ENCODE measurements at places on chromosomes 2 and 18. TPM values are rescaled to one million over a fixed set of nuclear protein-coding genes. Genes with fewer than 3 reads are reported as not detected.

GRCh38 chr2:45856391-45857274, 205.2 kb downstream of the PRKCE start:
- no peak overlapping the region for H3K4me3 ChIP-seq
- H3K27ac ChIP-seq: no peak overlapping the region
- no peaks in the 10 kb centered on the region for H3K36me3 ChIP-seq
- DNase-seq: no peak
- peaks cover 24% of the 10 kb centered on the region for H3K4me1 ChIP-seq
- no peaks in the 10 kb centered on the region for H3K27me3 ChIP-seq

DNA sequence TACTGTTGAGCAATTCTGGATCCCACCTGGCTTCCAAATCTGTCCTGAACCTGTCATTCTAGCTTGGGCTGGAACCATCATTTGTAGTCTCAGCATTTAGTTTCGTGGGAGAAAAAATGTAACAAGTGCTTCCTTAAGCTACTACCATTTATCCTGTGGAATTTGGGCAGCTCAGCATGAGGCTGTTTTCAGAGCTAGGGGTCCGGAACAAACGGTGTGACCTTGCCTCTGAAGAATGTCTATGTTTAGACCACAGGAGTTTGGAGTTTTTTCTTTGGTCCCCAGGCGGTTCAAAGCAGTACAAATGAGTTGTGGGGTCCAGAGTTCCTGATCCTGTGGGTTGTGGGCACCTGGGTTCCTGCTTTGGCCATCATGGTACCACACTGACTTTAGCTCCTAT, 59.1 kb upstream of the TMEM178A start:
- peaks cover 21% of the 10 kb centered on the region for H3K4me1 ChIP-seq
- no peak for DNase-seq
- no peaks in the 10 kb centered on the region for H3K36me3 ChIP-seq

- DNase-seq: no peak
- H3K4me3 ChIP-seq: no peak overlapping the region
- peaks cover 3% of the 10 kb centered on the region for H3K36me3 ChIP-seq
- H3K27ac ChIP-seq: no peak overlapping the region
- peaks cover 9% of the 10 kb centered on the region for H3K4me1 ChIP-seq
- H3K27me3 ChIP-seq: no peaks in the 10 kb centered on the region
Observed at GRCh38 chr2:72744049-72744448, 81.8 kb downstream of the EXOC6B start.

- H3K27ac ChIP-seq: no peak overlapping the region
- no peak for DNase-seq
- H3K4me1 ChIP-seq: no peaks in the 10 kb centered on the region
- peaks cover 2% of the 10 kb centered on the region for H3K27me3 ChIP-seq
Observed at GRCh38 chr18:71442731-71443141, 1101.4 kb downstream of the CBLN2 start.

GRCh38 chr2:106353676-106354075, 114.5 kb downstream of the RGPD3 start:
- no peak overlapping the region for H3K27ac ChIP-seq
- no peaks in the 10 kb centered on the region for H3K27me3 ChIP-seq
- H3K4me1 ChIP-seq: peaks cover 13% of the 10 kb centered on the region
- no peak overlapping the region for H3K4me3 ChIP-seq
- DNase-seq: no peak
- no peaks in the 10 kb centered on the region for H3K36me3 ChIP-seq

The SPC25 gene
- 28.6 TPM for total RNA-seq

The RUFY4 gene
- total RNA-seq: 0.31 TPM

- no peak overlapping the region for H3K4me3 ChIP-seq
- H3K27ac ChIP-seq: no peak overlapping the region
- DNase-seq: no peak
Observed at GRCh38 chr2:98293030-98293429, 53.2 kb upstream of the CNGA3 start.

DNA sequence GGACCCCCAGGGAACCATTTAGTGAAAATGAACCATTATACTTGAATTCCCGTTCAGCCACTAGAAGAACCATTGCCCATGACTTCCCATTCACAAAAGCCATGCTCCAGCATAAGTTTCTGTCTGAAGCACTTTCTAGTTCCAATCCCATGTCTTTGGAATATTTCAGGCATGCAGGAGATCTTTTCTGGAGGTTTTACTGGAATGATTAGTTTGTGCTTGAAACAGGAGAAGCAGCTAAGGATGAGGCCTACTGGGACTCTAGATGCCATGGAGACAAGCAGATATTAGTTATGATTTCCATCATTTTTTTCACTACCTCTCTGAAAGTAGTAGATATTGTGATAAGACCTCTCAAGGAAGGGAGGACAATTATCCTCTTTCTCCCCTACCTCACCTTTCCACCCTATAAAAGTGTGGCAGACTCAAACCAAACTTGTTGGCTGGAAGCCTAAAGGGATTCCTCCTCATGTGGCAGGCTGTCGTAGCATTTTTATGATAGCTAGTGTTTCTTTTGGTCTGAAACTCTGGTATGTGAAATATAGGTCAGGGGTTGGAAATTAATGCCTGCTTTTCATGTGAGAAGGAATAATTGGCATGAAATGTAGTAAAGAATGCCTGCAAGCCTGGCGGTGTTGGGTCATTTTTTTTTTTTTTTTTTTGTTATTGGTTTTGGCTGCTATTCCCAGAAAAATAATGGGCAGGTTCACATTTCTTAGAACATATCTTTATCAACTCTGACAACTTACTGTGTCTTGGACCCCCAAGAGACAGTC, 29.3 kb upstream of the MMADHC start:
- no peak overlapping the region for H3K4me3 ChIP-seq
- H3K27ac ChIP-seq: no peak overlapping the region
- no peak for DNase-seq

GRCh38 chr18:37935086-37935485, 369.5 kb upstream of the CELF4 start:
- H3K4me3 ChIP-seq: no peak overlapping the region
- no peak for DNase-seq
- no peaks in the 10 kb centered on the region for H3K27me3 ChIP-seq
- no peak overlapping the region for H3K27ac ChIP-seq

The XIRP2 gene
- 0.87 TPM for total RNA-seq

DNA sequence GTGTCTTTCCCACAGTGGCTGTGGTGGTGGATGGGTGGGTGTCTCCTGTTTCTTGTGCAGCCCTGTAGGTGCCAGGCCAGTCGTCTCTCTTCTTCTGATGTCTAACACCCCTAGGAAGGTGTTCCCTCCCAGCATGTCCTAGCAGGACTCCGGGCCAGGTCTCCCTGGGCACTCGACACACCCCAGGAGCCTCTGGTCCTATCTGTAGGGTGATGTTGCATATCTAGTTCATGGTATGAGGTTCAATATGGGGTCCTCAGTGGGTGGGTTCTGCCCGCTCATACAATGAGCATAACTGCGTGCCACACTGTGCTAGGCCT, 14.4 kb downstream of the NGEF start:
- H3K4me1 ChIP-seq: no peaks in the 10 kb centered on the region
- DNase-seq: no peak
- H3K27ac ChIP-seq: no peak overlapping the region
- H3K36me3 ChIP-seq: no peaks in the 10 kb centered on the region
- no peak overlapping the region for H3K4me3 ChIP-seq

All from WTC11 (cell line).